Myocyte (in vitro differentiated cells): ENCODE measurements at places on chromosomes 16 and 17. TPM values are rescaled to one million over a fixed set of nuclear protein-coding genes. Genes with fewer than 3 reads are reported as not detected.
A peak's percentile ranks its signal among the peaks of the same experiment; 100 is the strongest.

ETV4 gene
- 3.0 and 7.9 TPM in 2 replicates for total RNA-seq

HOXB1 gene
- total RNA-seq = not detected in 2 replicates

CSH1 gene
- total RNA-seq = not detected in 2 replicates

NACA2 gene
- total RNA-seq = not detected in 2 replicates

HOXB9 gene
- total RNA-seq = 4.9 and 6.6 TPM in 2 replicates

FA2H gene
- not detected in 2 replicates for total RNA-seq

ITGA2B gene
- 0.10 TPM in 1 of 2 replicates, not detected in the other for total RNA-seq

HCRT gene
- not detected in 2 replicates for total RNA-seq

OTOP3 gene
- not detected in 2 replicates for total RNA-seq

TAT gene
- not detected in 2 replicates for total RNA-seq

GRCh38 chr16:10253409-10253808 is 71.2 kb upstream of the GRIN2A start:
- peak; percentile 57 for DNase-seq

- peak; percentile 96 for DNase-seq
Observed at GRCh38 chr17:79919164-79919585, 79.9 kb upstream of the CBX4 start.

DNA sequence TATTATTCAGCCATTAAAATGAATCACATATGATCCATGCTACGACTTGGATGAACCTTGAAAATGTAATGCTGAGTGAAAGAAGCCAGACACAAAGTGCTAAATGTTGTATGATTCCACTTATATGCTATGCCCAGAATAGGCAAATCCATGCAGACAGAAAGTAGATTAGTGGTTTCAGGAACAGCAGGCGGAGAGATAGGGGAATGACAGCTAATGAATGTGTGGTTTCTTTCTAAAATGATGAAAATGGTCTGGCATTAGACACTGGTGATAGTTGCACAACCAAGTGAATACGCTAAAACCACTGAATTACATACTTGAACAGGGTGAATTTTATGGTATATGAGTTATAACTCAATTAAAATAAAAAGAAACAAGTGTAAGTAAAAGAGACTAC is 121.8 kb upstream of the NOG start:
- DNase-seq = no peak

DNA sequence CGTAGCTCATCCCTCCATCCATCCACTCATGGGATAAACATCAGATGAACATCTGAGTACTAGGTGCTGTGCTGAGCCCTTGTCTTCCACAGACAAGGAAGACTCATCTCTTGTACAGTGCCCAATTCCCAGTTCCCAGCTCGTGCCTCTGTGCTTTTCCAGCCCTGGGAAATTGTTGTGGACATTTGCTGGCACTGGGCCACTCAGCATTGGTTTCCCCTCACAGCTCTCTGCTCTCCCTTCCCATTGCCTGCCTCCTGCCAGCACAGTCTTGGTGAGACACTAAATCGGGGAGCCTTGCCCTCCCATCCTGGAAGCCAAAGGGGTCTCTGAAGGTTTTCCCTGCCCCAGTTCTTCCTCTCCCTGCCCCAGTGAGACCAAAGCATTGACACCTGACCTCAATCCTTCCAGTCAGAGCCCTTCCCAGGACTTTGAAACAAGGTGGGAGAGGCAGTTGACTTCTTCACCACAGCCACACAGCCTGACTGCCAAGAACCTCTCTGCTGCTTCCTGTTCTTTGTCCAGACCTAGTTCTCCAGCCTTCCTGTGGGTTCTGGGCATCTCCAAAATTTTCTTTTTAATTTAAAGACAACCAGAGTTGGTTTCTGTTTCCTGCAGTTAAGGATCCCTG is 50.2 kb downstream of the WSB1 start:
- DNase-seq = peak; percentile 60

- no peak for DNase-seq
Observed at GRCh38 chr17:2393954-2394749, 6.7 kb downstream of the MNT start.

GRCh38 chr17:4593021-4593421 is 8.7 kb downstream of the SMTNL2 start:
- DNase-seq = no peak

DNA sequence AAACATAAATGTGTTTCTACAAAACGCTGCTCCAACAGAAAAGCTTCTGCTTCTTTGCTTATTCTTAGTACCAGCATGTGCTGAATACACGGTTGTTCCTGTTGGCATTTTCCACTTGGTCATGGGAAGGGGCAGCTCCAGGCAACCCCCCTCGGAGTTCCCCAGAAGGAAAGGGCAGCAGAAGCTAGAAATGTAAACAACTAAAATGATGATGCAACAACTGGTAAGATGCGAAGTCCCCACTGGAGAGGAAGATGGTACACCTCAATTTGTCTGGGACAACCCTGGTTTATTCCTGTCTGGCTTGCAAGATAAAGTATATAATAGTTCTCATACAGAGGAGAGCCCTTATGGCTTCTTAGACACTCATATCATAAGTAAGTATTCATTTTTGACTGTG is 9.2 kb upstream of the CCL13 start:
- DNase-seq = no peak

GRCh38 chr16:15642557-15643047 is 352 bp downstream of the MARF1 start:
- peak; percentile 71 for DNase-seq

- no peak for DNase-seq
Observed at GRCh38 chr17:68334393-68334792, 43.1 kb downstream of the ARSG start.

GRCh38 chr16:57753448-57754353 is 18.1 kb downstream of the KATNB1 start:
- no peak for DNase-seq

- DNase-seq = no peak
Observed at GRCh38 chr17:59353106-59353854, 21.8 kb downstream of the YPEL2 start.

DNA sequence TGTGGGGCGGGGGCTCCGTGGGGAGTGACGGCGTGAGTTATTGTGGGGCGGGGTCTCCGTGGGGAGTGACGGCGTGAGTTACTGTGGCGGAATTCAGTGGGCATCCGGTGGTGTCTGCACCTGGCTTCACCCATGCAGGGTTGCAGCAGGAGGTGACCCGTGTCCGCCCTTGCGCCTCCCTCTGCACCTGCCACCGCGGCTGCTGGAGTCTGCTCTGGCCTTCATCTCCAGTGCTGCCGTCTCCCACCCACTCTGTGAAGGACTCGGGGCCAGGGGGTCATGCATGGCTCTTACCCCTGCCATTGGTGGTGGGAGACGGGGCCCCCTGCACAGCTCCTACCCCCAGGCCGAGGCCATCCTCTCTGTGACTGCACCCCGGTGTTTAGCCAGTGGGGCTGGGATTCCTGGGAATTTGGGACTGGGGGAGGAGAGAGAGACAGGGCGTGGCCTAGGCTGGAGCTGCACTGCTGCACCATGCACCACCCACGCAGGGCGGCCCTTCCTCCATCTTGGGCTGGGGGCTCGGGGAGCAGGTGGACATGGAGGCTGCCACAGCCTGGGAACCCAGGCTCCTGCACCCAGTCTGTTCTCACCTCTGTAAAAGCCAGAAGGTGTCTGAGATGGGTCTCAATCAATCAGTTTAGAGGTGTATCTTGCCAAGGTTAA is 1.3 kb upstream of the PABPN1L start:
- DNase-seq = no peak

DNA sequence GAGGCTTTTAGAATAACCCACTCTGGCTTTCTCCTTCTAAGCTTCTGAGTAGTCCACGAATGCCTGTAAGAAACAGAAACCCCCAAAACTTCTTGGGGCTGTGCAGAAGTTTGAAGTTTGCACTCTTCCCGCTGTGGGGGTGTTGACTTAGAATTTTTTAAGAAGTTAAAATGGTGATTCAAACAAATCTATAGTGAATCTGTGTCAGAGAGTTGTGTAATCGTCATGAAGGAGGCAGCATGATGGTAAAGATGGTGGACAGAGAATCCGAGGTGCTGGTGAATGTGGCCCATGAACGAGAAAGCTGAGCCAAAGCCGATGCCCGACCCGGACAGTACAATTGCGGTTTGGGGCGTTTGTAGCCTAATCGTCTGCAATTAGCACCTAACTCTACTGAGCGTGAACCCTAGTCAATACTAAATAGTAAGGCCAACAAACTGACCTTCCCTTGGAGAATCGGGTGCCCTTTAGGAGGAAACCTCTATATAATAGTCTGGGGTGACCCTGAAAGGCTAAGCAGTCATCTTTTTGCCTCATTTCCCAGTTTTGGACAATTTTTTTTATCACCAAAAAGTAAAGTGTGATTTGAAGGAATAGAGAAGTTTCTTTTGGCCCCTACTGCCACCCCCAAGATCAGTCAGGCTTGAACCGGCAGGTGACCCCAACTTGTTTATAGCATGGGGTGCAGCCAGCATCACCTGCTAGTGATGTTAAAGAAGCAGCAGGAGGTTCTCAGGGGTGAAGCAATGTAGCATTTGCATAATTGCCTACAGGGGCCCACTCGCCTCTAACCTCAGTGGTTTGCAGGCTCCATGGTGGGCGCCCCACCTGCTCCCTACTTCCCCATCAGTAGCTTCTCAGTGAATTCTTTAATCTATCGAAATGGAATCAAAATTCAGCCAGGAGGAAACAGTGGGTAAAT is 11.2 kb downstream of the IRF8 start:
- no peak for DNase-seq

- DNase-seq = no peak
Observed at GRCh38 chr17:19386051-19386929, 700 bp downstream of the MFAP4 start.

- DNase-seq = peak; percentile 18
Observed at GRCh38 chr17:45440161-45440778, 7.6 kb upstream of the ARHGAP27 start.

DNA sequence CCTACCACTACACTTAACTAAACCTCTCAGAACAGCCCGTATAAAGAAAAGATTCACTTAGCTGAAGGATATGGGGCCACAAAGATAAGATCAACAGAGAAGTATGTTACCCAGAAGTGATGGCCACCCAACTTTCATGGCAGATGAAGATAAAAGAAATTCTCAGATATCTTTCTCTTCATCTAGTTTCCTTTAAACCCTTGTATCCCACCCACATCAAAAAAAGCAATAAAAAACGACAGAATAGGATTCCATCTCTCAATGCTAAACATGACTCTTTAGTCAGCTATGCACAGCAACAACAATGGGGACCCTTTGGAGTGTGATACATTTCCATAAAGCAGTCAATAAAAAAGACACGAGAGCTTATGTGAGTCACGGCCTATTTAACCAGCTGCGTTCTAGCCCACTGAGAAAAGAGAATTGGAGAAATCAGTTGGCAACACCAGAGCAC is 86.6 kb downstream of the SNX11 start:
- DNase-seq = peak; percentile 41

- DNase-seq = no peak
Observed at GRCh38 chr17:15278924-15279477, 13.9 kb upstream of the PMP22 start.

GRCh38 chr16:1580256-1580655 is 31.6 kb downstream of the IFT140 start:
- DNase-seq = no peak
